ENCODE measurements at places on chromosomes 1 and 21. TPM values are rescaled to one million over a fixed set of nuclear protein-coding genes. Genes with fewer than 3 reads are reported as not detected.

Gene DPT
- total RNA-seq, result 0.69 TPM

Gene TTLL10
- not detected for total RNA-seq

Gene SLC16A4
- total RNA-seq, result 3.9 TPM

Gene TP73
- 0.89 TPM for total RNA-seq

Gene CD53
- total RNA-seq, result 0.46 TPM

Gene NDC1
- total RNA-seq, result 89.1 TPM

Gene MCOLN2
- total RNA-seq, result 13.5 TPM

Gene LY9
- 0.06 TPM for total RNA-seq

Gene OR10Z1
- not detected for total RNA-seq

Gene HAO2
- total RNA-seq, result not detected

Gene CLCA4
- total RNA-seq, result not detected

Gene ETV3L
- not detected for total RNA-seq

Gene GRIK1
- total RNA-seq, result not detected

Gene SCAMP3
- total RNA-seq, result 42.1 TPM

Gene S100A7A
- not detected for total RNA-seq

Gene TMOD4
- not detected for total RNA-seq

Gene PCAT6
- total RNA-seq, result not detected

Gene SETD4
- 25.8 TPM for total RNA-seq

Gene S100A2
- 88.6 TPM for total RNA-seq
